GF-D8 (cell line): ENCODE measurements at places on chromosomes 11 and 22.

GRCh38 chr22:50699756-50700386, 27.2 kb downstream of the SHANK3 start:
- no peak for DNase-seq

DNA sequence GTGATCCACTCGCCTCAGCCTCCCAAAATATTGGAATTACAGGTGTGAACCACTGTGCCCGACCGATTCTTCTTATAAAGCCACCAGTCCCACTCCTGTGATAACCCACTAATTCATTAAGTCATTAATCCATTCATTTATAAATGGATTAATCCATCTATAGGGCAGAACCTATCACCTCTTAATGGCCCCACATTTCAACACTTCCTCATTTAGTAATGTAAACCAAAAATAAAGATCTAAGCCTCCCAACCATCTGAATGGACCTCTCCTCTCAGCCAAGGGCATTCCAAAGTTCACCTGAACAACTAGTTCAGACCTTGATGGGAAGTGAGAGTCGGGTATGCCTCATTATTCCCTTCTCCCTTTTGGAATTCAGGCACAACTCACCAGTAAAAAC, 9.9 kb upstream of the MRPL11 start:
- DNase-seq, result no peak

- DNase-seq, result no peak
These were observed 16.0 kb upstream of the TMPRSS4 start for GRCh38 chr11:118060869-118061268.

- no peak for DNase-seq
These were observed 16.5 kb upstream of the FXYD2 start for GRCh38 chr11:117840881-117841550.

GRCh38 chr11:14255238-14255534, 103.8 kb downstream of the RRAS2 start:
- no peak for DNase-seq

- no peak for DNase-seq
These were observed 86.1 kb upstream of the BID start for GRCh38 chr22:17860220-17860965.

- DNase-seq, result no peak
These were observed 11.6 kb downstream of the ELF5 start for GRCh38 chr11:34501949-34502348.

GRCh38 chr11:73313652-73314051, 5.6 kb downstream of the ARHGEF17 start:
- peak; percentile 28 for DNase-seq

GRCh38 chr11:75426720-75427086, 6.3 kb downstream of the KLHL35 start:
- DNase-seq, result no peak

DNA sequence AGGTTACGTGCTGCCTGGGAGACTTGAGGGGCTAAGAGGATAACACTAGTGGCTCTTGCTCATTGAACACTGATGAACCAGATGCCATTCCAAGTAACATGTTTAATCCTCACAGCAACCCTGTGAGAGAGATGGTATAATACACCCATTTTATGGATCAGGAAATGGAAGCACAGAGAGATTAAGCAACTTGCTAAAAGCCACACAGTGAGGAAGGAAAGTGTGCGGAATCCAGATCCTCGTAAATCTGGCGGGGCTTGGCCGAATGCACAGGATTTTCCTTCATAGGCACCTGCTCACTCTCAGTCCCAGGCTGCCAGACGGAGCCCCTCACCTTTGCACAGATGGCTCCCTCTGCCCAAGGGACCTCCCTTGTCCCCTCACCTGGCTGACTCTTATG, 7.7 kb upstream of the FOSL1 start:
- DNase-seq, result no peak

GRCh38 chr11:59224351-59224928, 11.7 kb upstream of the MPEG1 start:
- no peak for DNase-seq

- DNase-seq, result no peak
These were observed 91.7 kb downstream of the BRD1 start for GRCh38 chr22:49735901-49736421.

- peak; percentile 78 for DNase-seq
These were observed 52.3 kb downstream of the SIK3 start for GRCh38 chr11:117045956-117046355.

GRCh38 chr11:122082205-122082604, 33.8 kb downstream of the BLID start:
- no peak for DNase-seq

DNA sequence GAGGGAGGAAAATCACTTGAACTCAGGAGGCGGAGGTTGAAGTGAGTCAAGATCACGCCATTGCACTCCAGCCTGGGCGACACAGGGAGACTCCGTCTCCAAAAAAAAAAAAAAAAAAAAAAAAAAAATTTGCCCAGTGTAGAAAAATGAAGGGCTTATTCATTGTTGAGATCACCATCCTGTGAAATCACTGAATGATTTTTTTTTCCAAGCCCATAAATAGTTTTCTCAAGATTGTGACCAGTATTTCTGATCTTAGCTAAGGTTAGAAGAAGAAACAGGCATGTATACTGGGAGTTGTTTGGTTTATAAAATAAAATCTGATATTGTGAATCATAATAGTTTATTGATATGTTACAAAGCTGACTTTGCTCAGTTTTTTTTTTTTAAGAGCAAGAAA, 269.4 kb downstream of the CADM1 start:
- no peak for DNase-seq

DNA sequence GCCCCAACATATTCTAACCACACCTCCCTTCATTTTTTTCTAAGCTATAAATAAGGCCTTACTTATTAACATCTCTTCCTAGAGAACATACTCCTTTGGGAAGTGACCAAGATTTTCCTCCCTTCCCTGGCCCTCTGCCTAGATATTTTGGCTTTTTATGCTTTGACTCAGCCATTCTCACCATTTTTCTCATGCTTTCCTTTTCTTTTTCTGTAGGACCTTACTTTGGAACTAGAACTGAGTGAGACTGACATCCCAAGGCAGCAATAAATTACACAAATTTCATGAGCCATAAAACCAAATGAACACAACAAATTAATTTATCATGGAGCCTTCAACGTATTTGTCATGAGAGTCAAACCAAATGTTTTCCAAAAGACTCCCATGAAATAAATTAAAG, 142.7 kb upstream of the CTSC start:
- no peak for DNase-seq

- DNase-seq, result no peak
These were observed 16.2 kb downstream of the C11orf24 start for GRCh38 chr11:68255526-68255925.

GRCh38 chr22:47168441-47168840, 406.0 kb downstream of the TBC1D22A start:
- DNase-seq, result no peak

DNA sequence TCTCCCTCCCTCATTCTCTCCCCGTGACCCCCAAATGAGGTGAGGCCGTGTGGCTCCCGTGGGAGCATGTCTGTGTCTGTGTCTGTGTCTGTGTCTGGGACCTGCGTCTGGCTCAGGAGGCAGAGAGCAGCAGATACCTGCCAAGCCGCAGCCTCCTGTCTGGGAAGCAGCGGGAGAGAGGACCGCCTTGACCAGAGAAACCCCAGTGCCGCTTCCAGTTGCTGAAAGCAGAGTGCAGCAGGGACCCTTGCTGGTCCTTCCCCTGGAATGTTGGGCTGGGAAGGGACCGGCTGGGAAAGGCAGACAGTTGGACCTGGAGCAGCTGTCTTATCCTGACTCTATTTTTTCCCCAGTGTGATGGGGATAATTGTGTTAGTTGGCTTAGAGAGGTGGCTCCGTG, 525 bp downstream of the CSDC2 start:
- DNase-seq, result no peak

GRCh38 chr22:27349456-27349855, 452.1 kb downstream of the MN1 start:
- no peak for DNase-seq

DNA sequence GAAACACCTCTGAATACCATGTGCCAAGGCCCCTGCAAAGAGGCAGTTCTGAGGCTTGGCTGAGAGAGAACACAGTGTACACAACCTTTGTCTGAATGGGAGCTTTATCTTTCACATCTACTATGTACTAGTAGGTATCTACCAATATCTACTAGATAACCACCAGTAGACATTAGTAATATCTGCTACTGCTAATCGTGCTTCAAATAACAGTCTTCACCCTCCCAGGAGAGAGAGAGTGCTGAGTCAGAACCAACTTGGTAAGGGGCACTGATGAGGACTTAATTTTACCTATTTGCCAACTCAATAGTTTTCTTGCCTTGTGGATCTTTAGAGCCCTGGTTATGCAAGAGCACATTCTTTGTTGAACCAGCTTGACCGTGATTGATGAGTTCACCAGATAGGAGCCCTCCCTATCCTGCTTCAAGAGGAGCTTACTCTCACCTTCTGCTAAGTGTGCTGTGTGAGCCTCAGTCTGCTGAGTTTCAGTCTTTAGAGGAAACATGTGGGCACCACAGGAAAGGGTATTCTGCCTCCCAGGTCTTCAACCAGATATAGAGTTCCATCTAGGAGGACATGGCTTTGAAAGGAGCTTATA, 967.5 kb downstream of the NTM start:
- DNase-seq, result no peak

DNA sequence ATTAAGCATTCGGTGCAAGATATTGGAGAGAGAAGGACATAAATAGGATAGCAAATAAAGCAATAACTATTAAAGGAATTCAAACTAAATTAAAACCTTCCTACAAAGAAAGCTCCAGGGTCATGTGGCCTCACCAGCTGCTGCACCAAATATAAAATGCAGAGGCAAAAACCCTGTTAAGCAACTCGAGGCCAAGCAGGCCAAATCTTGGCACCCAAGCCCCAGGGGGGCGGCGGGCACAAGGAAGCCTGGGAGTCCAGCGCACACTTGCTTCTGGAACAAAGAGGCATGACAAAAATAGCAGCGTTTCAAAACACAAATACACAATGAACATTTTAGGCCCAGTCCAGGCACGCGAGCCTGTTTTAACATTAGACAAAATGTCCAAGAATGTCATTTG, 20.8 kb downstream of the KRTAP5-6 start:
- no peak for DNase-seq

DNA sequence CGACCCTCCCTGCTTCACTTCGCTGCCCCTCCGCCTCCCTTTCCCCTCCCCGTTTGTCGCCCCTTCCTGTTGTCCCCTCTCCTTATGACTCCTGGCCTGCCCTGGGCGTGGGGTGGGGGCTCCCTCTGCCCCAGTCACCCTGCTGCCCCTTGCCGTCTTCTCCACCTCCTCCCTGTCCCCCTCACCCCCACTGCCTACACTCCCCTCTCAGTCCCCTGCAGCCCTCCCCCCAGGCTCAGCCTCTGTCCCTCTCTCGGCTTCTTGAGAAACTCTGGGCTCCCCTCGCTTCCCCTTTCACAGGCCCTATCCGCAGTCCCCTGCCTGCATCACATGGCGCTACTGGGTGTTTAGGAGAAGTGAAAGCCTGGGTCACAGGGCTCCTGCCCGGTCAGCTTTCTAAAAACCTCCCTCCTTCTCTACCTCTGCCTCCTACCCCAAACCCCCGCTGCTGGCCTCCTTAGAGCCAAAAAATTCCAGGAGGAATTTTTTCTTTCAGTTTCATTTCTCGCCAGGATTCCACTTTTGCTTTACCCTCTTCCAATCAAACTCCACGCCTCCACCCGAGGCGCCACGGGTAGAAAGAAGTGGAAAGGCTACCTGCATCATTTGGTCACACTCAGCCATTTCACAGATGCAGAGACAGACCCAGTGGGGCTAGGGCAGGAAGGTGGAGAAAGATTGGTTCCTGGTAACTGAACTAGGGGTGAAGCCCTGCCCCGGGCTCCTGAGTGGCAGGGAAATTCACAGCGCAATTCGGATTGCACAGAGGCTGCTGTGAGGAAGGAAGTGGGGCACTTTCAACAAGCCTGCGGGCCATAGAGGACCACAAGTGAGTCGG, at the start of gene SLC15A3:
TSS of gene SLC15A3 (minus strand) at position 273 of the 838 bp plus-strand sequence. CDS start 625 bp downstream, outside the sequence.
- peak; percentile 41 for DNase-seq

DNA sequence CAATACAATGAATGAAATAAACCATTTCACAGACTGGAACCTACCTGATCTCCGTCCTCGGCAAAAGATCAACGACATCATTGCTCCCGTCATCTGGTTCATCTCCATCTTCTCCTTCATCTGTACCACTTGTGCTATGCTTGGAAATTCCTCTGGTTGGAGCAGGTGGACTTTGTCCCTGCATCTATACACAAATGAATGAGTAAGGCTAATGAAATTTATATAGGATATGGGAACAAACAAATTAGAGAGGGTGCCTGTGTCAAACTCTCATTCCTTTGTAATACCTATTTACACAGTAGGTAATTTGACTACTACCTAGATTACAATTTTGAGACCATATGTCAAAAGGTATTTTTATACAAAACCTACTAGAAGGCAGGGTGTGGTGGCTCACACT, 59.4 kb downstream of the F2 start:
- DNase-seq, result no peak

DNA sequence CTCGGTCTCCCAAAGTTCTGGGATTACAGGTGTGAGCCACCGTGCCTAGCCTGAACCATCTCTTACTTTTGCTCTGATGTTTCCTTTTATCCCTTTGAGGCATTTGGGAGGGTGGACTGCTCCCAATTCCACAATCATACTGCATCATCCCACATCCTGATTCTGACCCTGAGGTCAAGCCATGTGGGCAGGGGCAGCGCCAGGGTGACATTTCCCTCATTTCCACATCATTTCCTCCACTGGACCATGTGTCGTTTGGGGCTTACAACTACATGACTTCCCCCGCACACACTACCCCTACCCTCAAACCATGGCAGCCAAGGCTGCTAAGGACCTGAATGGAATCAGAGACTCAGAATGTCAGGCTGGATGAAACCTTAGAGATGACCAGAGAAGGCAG, 26.4 kb upstream of the ZBTB16 start:
- no peak for DNase-seq

DNA sequence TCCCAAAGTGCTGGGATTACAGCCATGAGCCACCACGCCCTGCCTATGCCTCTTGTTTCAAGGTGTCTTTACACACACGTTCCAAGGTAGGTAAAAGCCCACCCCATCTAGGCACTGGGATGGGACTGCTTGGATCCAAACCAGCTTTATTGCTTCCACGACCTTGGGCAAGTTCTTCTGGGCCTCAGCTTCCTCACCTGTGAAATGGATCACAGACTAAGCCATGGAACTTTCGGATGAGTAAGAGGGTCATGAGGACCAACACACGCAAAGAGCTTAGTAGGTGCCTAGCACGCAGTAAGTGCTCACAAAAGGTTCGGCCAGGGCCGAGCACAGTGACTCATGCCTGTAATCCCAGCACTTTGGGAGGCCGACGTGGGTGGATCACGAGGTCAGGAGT, 15.6 kb downstream of the RHOD start:
- no peak for DNase-seq

DNA sequence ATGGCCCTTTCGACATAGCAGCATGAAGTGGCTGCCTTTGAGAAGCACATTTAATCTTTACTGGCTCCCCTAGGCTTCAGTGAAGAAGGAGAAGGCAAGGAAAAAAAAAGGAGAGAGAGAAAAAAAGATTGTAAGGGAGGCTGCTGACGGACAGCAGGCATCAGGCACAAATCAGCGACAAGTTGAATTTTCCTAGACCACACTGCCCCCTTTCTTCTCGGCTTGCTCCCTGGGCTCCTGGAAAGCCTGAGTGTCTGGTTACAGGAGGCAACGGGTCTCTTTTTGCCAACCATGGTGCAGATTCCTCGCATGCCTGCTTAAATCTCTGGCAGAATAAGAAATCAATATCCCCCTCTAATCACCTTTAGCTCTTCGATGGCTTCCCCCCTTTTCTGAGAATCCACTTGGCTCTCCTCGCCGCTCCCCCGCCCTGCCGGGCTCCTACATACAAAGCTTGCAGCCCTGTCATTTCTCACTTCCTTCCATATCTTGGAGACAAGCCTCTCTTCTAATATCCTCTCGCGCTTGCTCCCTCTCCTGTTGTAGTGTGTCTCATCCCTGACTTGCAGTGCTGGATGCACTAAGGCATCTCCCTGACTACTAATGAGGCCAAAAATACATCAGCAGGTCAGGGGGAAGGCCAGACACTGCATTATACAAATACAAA, 14.3 kb downstream of the BLID start:
- DNase-seq, result no peak
